CD4-positive, alpha-beta T cell (primary cell): ENCODE measurements at places on chromosomes 7 and 10.

DNA sequence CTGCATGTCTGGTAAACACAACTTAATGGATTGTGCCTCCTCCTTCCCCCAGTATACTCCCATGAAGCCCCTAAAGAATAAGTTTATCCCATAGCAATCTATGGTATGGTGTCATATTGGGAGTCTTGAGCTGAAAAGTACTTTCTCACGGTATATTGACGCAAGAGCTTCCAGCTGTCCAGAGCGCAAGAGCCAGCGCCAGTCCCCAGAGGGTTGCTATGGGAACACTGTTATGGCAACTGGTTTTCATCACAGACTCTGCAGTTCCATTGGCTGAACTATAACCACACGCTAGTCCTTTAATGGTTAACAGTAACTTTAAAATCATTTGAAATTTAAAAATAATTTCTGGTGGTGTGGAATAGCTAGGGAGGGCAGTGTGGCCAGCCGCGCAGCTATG lies 46.9 kb downstream of the PRPF18 start:
- DNase-seq, result no peak

DNA sequence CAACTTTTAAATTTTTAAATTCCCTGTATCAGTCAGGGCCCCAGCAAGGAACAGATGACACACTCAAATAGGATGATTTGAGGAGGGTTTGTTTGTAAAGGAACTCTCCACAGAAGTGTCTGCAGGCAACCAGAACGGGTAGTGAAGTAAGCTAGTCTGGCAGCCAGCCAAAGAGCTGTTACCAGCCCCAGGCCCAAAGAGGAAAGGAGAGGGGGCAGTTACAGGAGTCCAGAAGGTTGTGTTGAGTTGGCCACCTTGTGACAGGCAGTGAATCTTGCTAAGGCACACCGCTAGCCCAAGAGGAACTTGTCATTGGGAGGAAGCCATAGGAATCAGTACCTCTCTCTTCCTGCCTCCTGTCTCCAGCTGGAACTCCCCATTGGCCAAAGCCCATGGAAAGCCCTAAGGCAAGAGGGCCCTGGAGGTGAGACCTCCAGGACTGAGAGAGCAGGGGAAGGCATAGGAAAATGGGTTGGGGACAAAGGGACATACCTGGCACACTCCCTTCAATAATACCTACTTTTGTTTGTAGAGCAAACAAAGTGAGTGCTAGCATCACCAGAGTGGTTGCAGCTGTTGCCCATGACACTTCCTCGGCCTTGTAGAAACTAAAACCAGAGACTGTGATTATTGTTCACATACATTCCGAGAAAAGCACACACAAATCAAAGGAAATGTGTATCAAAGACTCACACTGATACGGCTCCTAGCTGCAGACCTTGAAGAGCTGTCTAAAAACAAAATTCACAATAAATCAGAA lies 25.4 kb upstream of the GATAD1 start:
- no peak for DNase-seq

DNA sequence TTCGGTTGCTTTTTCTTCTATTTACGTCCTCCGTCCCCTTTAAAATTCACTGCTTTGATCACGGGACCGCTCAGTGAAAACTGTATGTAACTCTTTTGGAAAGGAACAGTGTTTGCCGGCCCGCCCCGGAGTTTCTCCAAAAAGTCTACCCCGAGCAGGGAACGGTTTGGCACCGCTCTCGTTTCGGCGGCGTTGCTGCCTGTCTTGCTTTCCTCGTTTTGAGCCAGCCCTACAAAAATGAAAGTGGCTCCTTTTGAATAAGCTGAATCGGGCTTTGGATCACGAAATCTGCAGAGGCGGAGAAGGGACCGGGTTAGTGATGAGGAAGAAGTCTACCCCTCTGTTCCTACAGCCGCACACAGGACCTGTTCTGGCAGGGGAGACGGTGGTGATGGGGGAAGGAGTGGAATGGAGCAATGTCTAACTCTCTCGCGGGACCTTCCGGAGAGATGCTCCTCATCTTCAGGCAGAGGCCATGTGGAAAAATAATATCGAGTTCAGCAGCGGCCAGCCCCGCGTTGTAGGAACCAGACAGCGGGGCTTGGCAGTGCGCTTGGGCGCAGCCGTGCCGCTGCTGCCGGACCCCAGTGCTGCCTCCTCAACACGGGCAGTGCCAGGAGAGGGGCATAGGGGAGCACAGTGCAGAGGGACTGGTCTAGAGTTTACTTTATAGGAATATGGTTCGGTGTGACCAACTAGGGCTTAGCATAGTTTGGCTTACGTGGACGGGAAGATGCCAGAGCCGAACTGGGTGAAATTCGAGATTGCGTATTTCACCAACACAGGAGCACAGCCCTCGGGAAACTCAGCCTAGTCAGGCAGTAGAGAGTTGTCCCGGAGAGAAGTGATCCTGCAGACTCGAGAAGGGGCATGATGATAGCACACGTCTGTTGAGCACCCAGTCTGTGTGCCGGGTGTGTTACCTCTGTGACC lies 1.4 kb downstream of the HTRA1 start:
- DNase-seq, result no peak

DNA sequence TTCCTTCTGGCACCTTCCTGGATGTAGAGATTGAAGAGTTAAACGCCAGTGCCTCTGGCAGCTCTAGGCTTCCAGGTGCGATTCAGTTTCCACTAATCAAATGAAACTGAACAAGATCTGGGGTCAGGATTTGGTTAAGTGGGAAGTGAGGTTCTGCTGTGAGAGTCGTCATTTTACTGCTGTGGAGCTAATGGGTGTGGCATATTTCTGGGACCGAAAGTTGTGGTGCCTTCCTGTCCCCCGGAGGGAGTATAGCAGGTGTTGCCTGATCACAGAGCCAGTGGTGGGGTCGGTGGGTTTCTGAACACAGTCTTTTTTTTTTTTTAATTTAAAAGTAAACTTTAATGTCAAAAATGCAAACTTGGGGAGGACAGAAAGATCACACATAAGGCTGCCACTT lies 37.0 kb upstream of the JAKMIP3 start:
- no peak for DNase-seq

- DNase-seq, result no peak
Measured at GRCh38 chr10:30058570-30059132, 735 bp downstream of the JCAD start.

DNA sequence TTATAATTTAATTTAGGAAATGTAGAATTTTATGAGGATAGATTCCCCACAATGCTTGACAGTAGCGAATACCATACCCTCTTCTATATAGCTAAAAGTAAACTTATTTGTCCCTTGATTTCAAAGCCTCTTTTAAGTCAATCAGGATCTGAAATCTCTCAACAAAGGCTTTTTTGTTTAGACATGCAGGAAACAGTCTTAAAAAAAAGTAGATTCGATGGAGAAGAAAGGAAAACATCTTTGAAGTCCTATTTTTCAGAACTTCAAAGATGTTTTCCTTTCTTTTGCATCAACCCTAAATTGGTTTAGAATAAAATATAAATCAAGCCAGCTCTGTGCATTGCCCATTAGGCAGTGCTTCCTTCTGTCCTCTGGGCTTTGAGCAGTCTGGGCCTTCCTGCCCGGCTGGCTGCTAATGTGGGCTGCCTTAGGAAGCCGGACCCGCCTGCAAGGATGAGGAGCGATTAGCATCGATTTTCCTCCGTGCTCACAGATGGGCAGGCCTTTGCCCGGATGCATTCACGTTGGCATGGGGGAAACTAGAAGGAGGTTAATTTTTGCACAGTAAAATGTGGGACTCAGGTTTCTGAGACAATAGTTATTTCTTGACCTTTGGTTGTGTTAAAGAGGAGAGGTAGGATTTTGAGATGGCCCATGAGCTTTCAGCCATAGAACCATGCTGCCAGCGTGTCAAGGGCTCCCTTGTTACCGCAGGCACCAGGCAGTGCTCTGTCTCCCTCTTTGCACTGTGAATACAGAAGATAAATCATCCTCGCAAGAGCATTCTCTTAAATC lies 15.5 kb downstream of the MSRB2 start:
- no peak for DNase-seq

GRCh38 chr10:104029521-104029860 lies 56.2 kb downstream of the COL17A1 start:
- DNase-seq, result no peak

DNA sequence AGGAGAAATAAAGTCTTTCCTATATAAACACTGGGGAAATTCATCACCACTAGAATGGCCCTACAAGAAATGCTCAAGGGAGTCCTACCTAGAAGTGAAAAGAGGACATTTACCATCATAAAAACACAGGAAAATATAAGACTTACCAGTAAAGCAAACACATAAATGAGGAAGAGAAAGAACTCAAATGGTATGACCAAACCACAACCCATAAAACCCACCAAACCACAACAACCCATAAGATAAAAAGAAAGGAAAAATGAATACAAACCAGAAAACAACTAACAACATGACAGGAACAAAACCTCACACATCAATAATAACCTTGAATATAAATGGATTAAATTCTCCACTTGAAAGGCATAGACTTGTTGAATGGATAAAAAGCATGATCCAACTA lies 71.9 kb upstream of the DIP2C start:
- DNase-seq, result no peak

- no peak for DNase-seq
Measured at GRCh38 chr7:4226524-4226882, 455.6 kb upstream of the FOXK1 start.

DNA sequence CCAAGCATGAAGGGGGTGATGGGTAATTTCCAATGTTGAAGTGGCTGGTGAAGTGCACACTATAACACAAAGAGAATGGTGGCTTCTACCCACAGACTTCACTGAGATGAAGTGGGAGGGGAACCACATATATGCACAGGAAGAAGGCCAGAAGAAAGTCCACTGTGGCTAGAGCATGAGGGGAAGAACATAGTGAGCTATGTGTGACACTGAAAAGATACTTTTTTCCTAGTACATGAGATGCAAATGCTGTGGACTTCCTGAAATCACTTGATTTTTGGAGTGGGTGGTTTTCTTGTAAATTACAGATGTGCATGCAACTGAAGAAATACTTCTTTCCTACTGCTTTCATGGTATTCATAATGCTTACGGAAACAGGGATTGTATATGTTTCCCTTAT lies 115.6 kb upstream of the PHYHIPL start:
- DNase-seq, result no peak

DNA sequence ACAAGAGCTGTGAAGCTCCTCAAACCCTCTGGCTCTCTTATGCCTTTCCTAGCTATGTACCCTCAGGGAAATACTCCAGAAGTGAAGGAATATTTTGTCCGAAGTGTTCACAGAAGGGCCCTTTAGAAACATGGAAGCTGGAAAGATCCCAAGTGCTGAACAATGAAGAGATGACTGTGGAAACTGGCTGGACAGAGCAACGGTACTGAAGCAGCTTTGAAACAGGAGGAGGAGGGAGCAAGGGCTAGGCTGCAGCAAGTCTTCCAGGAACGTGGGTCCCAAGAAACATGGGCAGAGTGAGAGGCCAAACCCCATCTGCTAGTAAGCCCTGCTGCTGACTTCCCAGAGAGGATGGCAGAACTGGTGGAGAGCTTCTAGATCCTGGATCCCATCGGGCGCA lies 3.0 kb upstream of the PSAP start:
- no peak for DNase-seq

GRCh38 chr7:75813084-75813483 lies 522 bp downstream of the CCL24 start:
- DNase-seq, result no peak

GRCh38 chr7:156576216-156577058 lies 64.1 kb upstream of the RNF32 start:
- no peak for DNase-seq

DNA sequence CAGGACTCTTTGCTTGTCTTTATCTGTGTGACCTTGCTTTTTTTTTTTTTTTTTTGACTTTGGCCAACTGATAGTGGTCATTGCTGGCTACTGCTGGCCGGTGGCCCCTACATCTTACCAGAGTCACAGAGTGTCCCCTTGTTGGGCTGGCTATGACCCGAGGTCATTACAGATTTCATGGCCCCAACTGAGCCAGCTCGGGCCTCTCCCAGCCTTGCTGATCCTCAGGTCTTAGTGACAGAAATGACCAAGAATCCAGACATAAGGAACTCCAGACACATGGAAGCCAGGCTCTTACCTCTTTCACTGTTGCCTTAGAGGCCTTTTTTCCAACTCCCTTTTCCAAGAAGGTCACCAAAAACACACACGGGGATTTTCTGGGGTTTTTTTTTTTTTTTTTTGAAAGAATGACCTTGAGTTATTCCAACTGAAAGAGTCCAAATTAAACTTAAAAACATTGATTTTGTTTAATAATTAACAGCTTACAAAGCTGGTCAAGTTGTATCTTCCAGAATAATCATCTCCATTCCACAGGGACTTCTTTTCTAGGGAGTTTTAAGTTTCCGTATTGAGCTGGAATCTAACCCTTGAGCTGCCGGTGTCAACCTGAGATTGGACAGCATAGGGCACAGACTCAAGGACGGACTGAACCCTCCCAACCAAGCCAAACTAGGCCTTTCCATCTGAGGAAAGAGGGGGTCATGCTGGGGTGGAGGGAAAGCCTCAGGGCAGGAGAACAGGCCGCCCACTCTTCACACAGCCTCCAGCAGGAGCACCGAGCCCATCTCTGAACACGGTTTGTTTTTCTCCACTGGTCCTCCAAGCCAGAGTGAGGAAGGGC lies 43.8 kb downstream of the PIK3AP1 start:
- no peak for DNase-seq

DNA sequence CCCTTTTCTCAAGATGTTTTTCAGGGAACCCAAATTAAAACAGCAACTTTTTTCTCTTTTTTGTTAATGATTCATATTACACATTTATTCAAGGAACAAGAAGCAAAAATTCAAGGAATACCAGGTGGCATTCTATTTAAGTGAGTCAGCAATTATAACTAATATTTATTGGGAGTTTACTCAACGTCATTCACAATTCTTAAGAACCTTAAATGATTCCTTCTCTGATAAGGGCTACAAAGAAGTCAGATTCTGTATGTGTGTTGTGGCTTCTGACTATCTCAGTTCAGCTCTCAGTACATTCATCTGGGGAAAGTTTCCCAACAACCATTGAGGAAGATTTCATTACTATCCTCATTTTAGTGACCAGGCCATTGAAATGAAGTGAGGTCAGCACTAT lies 470.7 kb upstream of the AKR1E2 start:
- DNase-seq, result no peak

GRCh38 chr7:40720416-40720815 lies 585.6 kb downstream of the SUGCT start:
- no peak for DNase-seq

DNA sequence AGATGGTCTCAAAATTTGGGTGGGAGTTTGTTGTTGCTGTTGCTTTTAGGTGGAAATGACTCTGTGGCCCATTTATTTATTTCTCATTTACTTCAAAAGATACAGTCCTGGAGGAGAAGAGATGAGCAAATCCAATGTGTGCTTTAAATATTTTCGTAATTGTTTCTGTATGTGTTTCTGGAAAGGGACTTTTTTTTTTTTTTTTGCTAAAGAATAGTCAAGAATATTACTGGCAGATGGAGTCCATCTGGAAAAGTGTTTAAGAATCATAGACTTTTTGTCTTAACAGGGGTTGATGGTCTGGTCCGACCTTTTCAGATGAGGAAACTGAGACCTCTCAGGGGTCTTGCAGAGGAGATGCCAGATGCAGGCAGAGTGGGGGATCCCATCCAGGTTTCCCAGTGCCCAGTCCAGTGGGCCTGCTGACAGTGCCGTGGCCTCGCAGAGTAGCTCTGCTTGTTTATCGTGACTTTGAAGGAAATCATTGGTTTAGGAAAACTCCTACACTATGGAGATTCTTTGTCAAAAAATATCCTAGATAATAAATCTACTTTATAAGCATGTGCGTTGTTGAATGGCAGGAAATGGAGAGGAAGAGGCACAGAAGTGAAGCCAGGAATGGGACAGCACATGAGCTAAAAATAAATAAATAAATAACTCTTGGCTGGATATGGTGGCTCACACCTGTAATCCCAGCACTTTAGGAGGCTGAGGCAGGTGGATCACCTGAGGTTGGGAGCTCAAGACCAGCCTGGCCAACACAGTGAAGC lies 164.3 kb upstream of the SVIL start:
- DNase-seq, result no peak

GRCh38 chr7:17207220-17207619 lies 91.2 kb upstream of the AHR start:
- no peak for DNase-seq
